ENCODE measurements at places on chromosomes 1 and 21.

GRCh38 chr1:47569681-47570470 lies 132.0 kb downstream of the FOXD2 start:
- DNase-seq: no peak

DNA sequence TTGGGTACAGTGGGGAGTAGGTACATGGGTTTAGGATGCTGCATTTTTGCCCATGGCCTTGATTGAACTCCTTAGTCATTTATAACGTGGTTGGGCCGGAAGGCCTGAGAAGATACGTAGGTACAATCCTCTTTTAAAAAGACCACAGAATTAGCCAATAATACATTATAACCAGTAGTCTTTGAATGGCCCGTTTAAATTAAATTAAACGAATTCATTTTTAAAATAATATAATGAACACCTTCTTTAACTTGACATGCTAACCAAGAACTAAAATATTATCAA lies 20.1 kb upstream of the ADAR start:
- DNase-seq: no peak

GRCh38 chr1:217088521-217089284 lies 365.5 kb upstream of the ESRRG start:
- DNase-seq: no peak

DNA sequence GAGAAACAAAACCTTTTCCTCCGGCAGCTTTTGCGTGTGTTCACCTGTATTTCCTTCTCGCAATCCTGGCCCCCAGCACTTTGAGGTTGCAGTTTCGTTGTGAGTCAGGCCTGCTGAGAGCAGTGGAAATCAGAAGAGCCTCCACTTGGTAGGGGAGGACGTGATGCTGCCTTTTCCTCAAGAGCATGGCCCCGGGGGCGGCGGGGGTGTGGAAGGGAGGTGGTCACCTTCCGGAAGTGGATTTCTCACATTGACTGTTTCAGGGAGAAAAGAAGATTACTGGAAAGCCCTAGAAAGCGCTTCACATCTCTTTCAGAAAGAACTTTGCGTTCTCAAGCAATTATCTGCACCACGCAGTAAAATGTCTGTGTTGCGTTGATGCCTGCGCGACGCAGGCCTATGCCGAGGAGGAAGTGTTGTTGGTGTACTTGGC lies 12.2 kb upstream of the IL10 start:
- no peak for DNase-seq

DNA sequence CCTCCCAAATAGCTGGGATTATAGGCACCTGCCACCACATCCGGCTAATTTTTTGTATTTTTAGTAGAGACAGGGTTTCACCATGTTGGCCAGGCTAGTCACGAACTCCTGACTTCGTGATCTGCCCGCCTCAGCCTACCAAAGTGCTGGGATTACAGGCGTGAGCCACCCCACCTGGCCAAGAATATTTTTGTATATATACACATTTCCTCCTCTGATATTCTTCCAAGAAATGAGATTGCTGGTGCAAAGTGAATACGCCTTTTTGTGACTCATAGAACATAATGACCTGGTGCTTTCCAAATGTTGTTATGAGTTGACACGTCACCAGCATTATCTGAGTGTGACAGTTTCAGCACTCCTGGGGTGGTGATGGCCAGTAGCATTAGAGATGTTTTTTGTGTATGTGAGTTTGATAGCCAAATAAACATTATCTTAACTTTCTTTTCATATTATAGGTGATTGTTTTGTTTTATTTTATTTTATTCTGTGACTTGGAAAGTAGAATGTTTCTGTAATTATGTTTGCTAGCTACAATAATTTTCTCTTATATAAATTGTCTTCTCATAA lies 54.9 kb downstream of the KCNK1 start:
- no peak for DNase-seq

- DNase-seq: no peak
These were observed 27.0 kb upstream of the PPP1R15B start for GRCh38 chr1:204438628-204439027.

DNA sequence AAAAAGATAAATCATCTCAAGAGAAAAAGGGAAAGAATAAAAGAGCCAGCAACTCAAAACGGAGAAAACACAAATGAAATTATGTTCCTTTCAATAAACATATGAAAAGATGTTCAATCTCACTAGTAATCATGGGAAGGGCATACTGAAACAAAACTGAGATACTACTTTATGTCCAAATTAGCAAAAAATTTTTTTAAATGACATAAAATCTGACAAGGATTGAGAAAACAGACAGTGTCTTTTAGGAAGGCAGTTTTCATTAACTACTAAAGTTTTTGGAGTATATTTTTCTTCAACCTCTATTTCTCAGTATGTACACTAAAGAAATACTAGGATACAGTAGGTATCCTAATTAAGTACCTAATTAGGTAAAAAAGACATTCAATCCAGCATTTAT lies 73.3 kb downstream of the ARID4B start:
- DNase-seq: no peak

- no peak for DNase-seq
These were observed 137.4 kb downstream of the FGGY start for GRCh38 chr1:59434336-59434735.

DNA sequence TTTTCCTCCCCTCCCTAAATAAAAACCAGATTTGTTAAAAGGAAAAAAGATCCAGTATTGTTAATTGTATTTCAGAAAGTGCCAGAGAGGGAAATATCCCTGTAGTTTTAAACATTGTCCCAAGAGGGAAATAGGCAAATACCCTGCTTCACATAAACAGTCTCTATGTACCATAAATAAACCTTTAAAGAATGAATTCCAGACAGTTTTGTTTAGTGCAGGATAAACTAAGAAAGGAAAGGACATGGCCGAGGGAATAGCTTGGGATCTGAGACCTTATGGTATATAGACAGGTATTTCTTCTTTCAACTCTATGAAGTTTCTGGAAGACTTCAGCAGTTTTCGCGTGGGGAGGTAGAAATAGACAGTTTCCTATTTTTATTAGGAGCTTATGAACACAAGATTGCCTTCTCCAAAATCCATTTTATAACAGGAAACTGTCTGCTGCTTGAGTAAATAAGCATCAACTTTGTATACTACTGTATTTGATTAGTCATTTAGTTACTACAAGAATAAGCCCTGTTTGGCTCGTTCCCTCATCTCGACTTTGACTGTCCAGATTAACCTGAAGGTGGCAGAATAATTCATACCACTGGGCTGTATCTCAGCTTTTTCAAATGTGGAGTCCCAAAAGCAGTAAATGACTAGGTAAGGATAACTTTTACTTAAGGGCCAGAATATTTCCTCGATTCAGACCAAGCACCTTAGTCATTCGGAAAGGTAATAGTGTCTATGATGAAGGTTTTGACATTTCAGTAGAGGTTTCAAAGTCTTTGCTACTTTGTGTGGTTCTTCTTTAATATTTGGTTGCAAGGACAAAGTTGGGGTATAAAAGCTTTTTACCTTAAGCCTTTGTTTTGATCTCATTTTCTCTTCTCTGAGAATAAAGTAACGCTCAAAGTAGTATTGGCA lies 177.5 kb downstream of the VPS13D start:
- peak; percentile 32 for DNase-seq

DNA sequence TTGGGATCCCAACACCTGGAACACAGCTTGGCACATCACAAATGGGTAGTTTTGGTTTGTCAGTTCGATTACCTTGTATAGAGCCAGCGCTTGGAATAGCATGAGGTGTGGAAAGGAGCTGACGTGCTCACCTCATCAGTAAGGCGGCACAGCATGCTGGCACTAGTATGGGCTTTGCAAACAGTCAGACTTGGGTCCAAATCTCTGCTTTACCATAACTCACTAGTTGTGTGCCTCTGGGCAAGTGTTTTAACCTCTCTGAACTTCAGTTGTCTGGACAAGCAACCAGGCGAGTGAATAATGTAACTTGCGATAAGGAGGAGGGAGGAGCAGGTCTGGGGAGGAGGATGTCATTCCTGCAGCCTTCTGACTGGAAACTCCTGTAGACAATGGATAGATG lies 26.3 kb upstream of the NEK2 start:
- no peak for DNase-seq

DNA sequence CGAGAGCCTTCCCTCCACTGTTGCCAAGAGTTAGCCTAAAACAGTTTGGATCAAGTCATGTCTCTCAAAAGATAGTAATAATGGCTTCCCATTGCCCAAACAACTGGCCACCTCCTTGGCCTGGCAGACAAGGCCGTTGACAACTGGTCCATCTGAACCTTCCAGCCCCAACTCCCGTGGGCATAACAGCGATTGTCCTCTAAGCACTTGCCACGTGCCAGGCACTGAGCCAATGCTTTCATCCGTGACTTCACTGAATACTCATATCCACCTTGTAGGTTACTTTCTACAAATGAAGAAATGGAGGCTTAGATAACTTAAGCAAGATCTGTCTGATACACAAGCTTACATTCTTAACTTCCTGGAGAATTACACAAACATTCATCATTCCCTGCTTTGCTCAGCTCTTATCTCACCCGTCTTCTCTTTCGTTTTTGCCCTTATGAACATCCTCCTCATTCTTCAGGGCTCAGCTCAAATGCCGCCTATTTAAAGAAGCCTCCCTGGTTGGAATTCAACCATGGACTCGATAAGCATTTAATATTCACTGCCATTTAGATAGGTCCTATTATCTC lies 106.4 kb downstream of the KCND3 start:
- no peak for DNase-seq

DNA sequence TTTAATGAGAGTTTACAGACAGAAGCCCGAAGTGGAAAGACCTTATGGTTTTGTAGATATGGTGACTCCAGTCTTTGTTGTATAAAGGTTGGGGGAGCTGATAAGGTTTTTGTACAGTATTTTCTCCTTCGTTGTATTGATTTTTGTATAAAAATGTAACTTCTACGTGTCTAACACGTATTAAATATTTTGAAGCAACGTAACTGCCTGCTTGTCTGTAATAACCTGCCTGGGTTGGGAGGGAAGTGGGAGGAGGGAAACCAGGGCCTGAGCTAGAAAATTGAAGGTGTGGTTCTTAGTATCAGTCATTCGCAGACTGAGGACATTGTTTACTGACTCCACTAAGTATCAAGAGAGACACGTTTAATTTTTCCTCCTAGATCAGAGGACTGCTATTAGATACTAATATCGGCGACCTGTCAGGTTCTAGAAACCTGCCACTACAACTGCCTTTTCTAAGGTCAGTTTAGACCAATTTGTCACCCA lies 2.2 kb downstream of the IER5 start:
- no peak for DNase-seq

- no peak for DNase-seq
These were observed 37.5 kb downstream of the LRRC3 start for GRCh38 chr21:44492567-44493385.

- no peak for DNase-seq
These were observed 45.5 kb downstream of the UTP25 start for GRCh38 chr1:209873067-209873799.

DNA sequence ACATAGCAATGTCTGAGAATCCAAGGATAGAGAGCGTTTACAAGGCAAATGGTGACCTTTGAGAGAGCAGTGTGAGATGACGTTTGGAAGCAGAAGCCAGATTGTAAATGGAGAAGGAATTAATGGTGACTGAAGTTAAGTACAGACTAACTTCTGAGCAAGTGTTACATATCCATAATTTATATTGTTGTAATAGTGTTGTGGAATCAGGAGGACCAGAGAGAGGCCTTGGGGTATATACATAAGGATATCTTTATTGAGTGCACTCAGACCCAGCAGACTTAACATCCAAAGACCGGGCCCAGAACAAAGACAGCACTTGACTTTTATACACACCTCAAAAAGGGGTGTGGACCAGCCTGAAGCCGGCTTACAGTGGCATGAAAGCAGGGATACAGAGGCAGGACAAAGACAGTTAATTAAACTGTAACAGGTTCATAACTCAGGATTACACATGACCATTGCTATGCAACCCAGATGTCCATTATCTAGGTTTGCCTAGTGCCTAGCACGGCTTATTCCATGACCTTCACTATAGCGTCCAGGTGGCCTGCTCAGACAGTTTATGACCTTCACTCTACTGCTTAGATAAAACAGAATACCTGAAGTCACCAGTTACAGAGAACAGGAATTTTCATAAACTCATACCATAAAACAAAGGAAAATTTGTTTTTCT lies 2.7 kb upstream of the MGST3 start:
- DNase-seq: no peak

DNA sequence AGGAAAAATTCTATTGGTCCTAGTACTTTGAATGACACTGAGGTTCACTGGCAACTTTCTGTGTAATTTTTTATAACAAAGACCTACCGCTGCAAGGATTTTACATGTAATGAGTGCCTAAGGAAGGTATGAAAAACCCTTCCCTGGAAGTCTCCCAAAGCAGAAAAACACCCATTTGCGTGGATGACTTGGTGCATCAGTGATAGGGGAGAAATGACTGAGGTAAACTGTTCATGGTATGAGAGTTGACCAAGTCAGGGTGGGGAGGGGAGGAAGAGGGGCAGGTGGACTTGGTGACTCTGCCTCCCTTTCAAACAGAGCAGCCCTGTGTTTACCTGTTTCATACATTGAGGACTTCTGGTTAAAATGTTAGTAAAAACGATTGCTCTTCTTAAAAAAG lies 78.8 kb upstream of the IPO9 start:
- DNase-seq: no peak

DNA sequence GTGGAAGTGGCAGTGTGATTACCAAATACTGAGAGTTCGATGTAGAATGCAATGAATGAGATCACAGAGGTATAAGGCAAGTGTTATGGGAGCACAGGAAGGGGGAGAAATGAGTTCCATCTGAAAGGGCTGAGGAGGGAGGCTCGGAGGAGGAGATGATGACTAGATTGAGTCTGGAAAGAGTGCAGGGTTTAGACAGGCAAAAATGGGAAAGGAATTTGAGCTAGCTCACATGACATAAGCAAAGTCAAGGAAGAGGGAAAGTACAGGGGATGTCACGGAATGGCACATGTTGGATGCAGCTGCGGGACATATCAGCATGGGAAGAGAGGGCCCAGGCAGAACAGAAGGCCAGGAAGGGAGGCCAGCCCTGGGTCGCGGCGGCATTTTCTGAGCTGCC lies 132.7 kb downstream of the RUNX1 start:
- no peak for DNase-seq

DNA sequence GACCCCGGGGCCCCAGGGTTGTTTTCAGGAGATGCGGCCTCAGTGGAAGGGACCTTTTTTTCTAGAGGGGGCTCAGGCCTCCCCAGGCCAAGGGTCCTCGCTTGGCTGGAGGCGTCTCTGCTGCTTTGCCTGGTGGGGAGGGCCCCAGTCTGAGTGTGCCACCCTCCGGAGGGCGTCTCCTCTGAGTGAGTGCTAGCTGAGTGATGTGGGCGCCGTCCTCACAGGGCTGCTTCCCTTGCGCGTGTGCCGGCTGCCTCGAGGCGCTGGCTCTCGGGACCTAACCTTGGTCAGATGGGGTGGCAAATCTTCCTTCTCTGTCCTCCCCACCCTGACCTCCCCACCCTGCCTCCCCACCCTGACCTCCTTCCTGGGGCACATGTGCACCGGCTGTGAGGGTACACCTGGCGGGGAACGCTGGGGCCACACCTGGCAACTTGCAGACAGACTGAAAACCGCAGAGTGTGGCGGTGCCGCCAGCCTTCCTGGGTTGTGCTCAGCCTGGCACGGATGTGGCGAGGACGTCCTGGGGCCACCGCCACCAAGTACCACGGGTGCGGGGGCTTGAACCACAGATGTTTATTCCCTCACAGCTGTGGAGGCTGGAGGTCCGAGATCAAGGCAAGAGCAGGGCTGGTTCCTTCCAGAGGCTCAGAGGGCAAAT lies 93.0 kb upstream of the TTC34 start:
- no peak for DNase-seq

GRCh38 chr1:107740579-107740978 lies 224.4 kb downstream of the VAV3 start:
- no peak for DNase-seq

- no peak for DNase-seq
These were observed 118.5 kb downstream of the ITSN1 start for GRCh38 chr21:33760641-33761440.

Data from heart left ventricle (tissue), 16 donors.